Stimulated activated CD8-positive, alpha-beta memory T cell treated with anti-CD3 and anti-CD28 coated beads, Interleukin-7, amount 100 ng/mL, for 4 hours (primary cell): ENCODE measurements at places on chromosomes 16 and 17.

GRCh38 chr16:17397499-17397891, 73.3 kb downstream of the XYLT1 start:
- no peak for DNase-seq

GRCh38 chr16:66382966-66383299, 16.4 kb downstream of the CDH5 start:
- no peak for DNase-seq

- DNase-seq = no peak
Observed at GRCh38 chr16:74769586-74770190, 4.9 kb downstream of the FA2H start.

- peak; percentile 56 for DNase-seq
Observed at GRCh38 chr16:31876951-31877828, 3.6 kb downstream of the ZNF267 start.

DNA sequence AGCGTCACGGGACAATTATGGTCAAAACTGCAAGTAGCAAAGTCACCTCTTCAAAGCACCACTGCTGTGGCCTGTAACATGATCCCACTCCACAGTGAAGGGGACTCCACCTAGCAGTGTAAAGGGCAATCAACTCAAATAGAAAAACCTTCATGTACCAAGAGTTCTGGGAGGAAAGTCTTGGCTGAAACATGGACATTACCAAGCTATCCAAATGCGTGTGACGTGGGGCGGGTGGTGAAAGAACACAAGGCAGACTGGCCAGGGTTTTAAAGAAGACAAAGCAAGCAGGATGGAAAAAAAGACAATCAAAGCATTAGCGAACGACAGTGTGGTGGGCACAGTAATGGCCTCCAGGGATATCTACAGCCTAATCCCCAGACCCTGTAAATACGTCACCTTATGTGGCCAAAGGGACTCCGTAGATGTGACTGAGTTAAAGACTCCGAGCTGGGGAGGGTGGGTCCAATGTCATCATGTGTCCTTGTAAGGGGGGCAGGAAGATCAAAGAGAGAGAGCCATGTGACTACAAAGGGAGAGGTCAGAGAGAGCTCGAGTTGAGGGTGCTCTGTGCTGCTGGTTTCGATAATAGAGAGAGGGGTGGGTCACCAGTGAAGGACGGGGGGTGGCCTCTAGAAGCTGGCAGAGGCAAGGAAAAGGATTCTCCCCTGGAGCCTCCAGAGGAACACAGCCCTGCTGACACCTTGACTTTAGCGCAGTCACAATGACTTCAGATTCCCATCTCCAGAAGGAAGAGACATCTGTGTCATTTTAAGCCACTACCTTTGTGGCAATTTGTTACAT, 6.0 kb downstream of the HSDL1 start:
- no peak for DNase-seq
